ENCODE measurements at places on chromosomes 13 and 19.

DNA sequence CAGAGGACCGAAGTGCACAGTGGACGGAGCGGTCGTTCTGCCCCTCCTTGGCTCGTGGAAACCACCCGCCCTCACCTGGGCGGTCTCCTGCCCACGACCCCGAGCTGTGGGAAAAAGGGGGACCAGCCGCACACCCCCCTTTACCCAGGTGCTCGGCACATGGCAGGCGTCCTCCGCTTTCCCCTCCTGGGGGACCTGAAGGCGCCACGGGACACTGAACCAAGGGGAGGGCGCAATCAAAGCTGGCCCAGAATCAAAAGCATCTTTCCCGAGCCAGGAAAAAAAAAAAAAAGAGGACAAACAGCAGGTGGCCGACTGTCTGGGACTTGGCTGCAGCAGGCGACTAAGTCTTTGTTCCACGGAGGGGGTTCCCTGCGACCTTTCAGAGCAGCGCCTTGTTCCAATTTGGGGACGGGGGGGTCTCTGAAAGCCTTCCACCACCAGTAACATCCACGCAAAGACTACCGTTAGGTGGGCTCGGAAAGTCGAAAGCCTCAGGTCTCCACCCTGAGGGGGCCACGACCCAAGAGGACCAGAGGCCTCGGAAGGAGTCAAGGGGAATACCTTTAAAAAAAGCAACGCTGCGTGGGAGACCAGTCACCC is 1.1 kb downstream of the MBD3 start:
- no peak for DNase-seq

DNA sequence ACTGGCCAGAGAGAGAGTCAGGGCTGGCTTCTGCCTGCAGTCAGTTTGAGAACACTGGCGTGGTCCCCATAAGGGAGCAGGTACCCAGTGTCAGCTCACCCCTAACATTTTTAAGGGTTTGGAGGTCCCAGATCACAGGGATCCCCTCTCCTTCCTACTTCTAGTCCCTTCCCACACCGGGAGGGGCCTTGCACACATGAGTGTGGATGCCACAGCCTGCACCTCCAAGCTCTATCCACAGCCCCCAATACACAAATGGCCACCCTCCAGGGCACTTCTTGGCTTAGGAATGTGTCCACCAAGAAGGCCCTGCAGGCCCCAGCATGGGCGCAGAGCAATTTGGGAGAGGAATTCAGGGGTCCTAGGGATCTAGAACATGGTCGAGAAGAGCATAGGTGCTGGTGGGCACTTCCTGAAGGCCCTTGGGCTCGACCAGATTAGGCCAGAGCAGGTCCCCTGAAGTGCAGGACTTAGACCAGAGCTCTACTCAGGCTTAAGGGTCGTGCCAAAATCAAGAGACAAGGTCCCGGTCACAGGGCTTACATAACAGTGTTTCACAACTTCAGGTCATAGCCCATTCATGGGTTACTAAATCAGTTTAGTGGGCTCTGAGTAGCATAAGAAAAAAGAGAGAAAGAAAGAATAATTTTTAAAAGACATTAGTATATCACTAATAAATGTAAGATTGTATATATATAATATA is 16.0 kb downstream of the FXYD5 start:
- DNase-seq, result no peak

- no peak for DNase-seq
Measured at GRCh38 chr19:34500656-34501120, 19.1 kb downstream of the WTIP start.

DNA sequence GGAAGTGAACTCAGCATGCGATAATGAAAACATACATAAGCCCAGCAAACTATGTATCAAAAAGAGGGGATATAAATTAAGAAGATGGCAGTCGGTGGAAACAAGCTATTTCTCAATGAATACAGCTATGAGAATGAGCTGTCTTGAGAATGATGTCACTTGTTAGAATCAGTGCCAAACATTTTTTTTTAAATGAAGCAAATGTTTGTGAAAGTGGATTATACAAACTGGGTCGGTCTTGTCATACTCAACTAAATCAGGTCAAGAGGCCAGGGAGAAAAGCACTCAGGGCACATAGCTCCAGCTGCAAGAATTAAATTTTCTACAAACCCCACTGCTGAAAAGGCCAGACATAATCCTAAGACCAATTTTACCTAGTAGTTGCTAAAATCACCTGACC is 1048.4 kb downstream of the SLITRK1 start:
- DNase-seq, result no peak

DNA sequence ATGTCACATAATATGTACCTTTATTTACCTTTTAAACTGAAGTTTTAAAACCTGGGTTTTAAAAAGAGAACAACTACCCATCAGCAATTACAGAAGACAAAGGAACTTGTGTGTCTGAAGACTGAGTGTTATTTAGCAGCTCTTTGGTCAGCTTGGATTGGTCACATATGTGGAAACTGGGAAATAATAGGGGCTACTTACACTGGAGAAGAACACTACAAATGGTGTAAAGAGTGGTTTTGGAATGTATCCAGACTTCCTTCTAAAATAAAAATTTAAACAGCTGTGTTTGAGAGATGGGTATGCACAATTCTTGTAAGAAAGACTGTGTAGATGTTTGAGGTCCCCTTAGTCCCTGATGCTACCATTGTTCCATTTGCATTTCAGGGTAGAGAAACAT is 13.3 kb downstream of the TNFRSF19 start:
- no peak for DNase-seq

DNA sequence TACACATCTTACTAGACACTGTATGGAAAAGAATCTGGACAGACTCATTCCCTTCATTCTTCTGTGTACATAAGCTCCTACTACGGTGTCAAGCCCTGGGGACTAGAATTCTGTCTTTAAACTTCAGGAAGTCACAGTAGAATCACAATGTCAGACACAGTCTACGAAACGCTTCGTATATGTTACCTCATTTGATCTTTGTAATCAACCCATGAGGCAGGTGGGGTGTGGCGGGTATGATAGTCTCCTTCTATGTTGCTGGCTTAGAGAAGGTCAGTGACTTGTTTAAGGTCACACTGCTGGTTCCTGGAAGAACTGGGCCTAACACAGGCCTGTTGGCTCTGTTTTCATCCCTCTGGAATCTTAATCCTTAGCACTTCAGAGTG is 32.2 kb upstream of the TPT1 start:
- DNase-seq, result no peak

- DNase-seq, result no peak
Measured at GRCh38 chr19:13795595-13796300, 505 bp downstream of the ZSWIM4 start.

DNA sequence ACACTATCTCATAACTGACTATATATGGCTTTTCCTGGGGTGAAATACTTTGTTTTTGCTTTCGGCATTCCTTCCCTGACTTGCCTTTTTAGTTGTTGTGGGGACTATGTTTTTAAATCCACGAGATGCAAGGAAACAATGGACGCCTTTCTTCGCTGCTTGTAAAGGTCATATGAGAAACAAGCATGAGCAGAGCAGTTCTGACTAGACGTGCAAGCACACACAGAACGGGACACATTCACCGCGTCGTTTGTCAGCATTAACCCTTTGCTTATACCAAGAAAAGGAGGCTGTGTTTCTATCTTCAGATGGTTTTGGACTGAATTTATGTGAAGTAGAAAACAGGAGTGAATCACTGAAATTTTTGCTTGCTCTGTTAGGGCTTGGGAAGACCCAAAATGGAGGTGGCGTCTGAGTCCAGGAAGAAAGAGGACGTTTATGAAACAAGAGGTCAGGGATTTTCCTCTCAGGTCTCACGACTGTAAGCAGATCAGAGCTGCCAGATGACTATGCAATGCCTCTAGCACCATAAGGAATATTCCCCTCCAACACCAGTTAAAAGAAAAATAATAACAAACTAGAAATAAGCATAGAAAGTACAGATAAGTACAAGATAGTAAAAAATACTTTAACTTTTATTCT is 358.9 kb downstream of the DLEU7 start:
- no peak for DNase-seq
